Foreskin melanocyte (primary cell): ENCODE measurements at places on chromosomes 3 and 15.

DNA sequence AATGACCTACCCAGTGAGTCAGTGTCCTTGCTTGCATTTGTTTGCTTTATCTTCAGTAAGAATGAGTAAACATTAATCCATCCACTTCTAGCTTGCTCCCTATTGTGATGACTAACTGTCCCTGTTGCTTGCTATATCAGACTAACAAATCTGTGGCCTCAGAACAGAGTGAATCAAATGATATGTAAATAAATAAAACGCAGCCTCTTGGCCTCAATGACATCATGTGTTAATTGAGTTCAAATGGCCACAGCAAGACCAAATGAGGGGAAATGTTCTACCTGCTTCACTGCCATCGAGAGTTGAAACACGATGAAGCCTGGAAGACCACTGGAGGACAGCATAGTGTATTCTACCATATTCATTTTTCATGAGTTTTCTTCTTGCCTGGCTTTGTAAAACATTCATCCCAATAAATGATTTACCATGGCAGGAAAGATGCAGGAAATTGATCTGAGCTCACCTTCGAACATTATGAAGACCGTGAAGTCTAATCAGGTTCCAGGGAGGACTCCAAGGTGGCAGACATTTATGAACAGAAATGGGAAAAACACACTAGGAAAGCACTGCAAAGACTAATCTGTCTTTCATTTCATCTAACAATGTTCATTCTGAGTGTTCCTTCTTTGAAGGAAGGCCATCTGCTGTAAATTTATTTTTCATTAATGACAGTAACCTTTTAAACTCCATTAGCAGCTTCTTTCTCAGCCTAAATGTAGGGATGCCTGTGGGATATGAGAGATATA, 1144.5 kb downstream of the TUSC7 start:
- DNase-seq = no peak

DNA sequence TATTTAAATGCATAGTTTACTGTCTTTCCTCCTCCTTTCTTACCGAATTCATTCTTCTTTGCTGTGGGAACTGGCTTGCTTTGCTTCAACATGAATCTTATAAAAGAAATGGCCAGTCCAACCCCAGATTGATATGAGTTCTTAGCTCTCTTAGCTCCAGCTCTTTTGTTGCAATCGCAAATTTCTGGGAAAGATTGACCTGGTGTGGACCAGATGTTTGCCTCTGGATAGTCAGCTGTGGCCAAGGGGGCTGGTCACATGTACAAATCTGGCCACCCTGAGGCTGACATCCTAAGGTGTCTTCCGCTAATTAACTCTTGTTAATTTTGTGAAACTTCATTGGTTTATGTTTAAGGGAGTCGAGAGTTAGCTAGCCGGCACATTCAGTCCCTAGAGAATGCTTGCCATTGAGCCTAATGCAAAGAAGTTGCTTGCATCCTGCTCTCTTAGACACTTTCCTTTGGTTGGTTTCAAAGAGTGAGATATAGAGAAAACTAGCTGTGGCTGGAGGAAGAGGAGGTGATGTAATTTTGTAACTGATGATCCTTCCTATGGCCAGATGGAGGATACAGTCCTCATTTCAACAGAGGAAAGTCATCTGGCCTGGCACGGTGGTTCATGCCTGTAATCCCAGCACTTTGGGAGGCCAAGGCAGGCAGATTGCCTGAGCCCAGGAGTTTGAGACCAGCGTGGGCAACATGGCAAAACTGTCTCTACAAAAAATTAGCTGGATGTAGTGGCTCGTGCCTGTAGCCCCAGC, 162.4 kb downstream of the ADAMTSL3 start:
- DNase-seq = no peak

DNA sequence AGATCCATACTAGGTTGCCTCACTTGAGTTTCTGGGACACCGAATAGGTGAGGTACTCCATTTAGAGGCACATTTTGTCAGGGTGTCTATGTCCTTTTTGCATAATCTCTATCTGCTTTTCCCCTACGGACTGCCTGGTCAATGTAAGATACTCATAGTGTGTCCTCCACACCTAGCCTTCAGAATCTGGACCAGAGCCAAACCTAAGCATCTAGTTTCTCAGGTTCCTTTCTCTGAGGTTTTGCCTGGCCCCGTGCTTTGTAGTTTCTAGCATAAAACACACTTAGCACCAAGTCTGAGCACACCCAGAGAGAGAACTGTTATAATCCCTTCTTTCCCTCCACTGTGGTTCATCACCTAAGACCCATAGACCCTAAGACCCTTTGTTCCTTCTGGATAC, 105.9 kb upstream of the MLF1 start:
- no peak for DNase-seq

- no peak for DNase-seq
These were observed 12.1 kb downstream of the SEMA3F start for GRCh38 chr3:50167069-50167840.

GRCh38 chr3:54122324-54123002, at the start of gene CACNA2D3:
Gene CACNA2D3, plus strand, starts transcription at chr3:54122552.
- DNase-seq = no peak

- no peak for DNase-seq
These were observed 5.0 kb upstream of the NDUFAF1 start for GRCh38 chr15:41407341-41407740.

DNA sequence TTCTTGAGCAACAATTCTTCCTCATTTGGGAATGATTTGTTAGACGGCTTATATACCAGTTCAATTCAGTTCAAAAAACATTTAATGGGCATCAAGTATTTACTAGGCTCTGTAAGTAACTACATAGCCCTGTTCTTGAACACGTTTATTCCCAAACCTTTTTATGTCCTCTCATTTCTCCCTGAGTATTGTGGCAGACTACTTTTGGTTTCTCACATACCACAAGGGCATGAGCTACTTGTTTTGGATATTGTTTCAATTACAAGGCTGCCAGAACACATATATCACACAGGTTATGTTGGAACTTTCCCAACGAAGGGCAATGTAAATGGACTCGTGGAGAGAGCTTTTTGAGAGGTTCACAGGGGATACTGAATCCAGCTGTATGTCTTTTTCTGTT, 363.8 kb upstream of the NAALADL2 start:
- no peak for DNase-seq

DNA sequence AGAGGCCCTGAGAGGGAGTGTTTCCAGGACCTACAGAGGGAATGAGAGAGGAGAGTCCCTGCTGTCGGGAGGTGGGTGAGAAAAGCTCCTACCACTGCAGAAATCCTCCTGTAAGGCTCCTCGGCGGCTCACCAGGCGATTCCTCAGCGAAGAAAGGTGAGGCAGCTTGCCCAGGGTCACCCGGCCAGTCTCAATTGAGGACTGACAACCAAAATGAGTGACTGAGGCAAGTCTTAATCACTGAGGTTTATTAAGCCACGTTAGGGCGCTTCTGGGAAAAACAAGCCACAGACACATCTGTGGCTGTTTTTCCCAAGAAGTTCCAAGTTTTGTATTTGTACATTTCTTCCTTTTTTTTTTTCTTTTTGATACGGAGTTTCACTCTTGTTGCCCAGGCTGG, 48.5 kb downstream of the ZDHHC19 start:
- no peak for DNase-seq

DNA sequence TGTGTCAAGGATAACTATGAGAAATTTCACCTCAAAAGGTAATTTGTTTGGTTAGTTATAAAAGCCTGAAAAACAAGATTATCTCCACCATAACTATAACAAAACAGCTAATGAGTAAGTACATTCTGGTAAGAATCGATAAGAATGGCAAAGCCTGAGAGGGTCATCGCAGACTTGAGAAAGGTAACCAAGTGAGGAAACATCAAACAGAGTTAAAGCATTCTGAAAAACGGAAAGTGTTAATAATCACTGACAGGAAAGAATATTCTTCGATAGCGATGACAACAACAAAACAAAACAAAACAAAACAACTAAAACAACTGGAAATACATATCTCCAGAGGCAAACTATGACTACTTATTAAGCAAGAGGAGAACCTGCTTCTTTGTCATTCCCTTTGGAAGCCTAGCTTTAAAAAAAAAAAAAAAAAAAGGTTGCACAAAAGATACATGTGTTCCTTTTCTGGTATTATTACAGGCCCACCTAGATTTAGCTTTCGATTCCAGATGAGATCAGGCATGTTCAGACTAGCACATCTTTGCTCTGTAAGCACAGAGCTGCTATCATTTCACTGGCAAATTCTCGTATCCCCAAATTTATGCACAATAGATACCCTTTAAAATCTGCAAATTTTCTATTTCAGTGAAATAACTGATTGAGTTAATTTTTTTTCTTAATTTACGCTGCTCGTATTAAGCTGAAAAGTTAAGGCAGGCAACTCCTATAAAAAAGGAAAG, 155.6 kb downstream of the TIGIT start:
- no peak for DNase-seq

DNA sequence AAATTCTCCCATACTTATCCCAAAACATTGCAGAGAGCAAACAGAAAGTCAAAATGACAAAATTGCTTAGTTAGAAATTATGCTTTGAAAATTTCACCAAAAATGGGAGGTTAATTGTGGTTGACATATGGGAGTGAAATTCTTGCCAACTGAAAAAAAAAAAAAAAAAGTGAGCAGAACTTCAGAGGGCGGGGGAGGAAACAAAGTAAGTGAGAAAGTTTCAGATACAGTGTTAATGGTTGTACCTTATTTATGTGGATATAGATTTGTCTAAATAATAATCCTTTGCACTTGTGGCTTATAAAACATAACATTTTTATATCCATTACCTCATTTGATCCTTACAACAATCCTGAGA, 91.5 kb upstream of the RAP2B start:
- DNase-seq = no peak

DNA sequence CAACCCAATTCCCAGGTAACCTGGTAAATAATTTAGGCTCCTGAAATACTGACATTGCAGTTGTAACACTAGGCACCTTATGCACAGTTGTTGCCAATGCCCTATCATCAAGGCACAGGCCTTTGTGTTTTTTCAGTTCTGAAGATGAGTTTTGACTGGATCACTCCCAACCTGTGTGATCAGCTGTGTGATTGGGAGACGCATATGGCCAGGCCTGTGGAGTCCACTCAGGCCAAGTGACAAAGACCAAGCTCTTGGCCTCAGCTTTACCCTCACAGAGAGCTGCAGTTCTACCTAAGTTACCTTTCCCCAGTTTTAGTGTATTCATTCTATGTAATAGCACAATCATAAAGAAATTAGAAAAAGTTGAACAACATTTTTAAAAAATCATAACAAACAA, 19.2 kb upstream of the AQP9 start:
- no peak for DNase-seq
